GOT3 (cell line): ENCODE measurements at places on chromosomes 16 and 17.
A peak's percentile ranks its signal among the peaks of the same experiment; 100 is the strongest.

DNA sequence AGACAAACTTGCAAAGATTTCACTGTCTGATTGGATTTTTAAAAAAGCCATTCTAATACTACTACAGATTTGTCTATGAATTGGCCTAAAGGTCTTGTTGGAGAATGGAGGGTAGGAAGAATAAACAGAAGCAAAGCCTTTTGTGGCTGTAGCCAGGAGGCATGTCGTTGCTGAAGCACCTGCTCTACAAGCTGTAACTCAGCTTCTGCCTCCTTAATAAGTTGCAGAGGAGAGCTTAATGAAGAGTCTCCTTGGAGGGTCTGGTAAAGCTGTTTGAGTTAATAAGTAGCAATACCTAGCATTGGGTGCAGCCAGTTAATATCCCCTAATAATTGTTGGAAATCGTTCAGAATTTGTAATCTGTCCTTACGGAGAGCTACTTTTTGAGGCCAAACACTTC, 10.0 kb upstream of the ZNF689 start:
- DNase-seq: no peak

- DNase-seq: no peak
Observed at GRCh38 chr17:51590071-51590656, 329.8 kb downstream of the UTP18 start.

- no peak for DNase-seq
Observed at GRCh38 chr16:69423189-69423588, 1.2 kb upstream of the CYB5B start.

GRCh38 chr17:80012765-80013741, 22.6 kb downstream of the TBC1D16 start:
- no peak for DNase-seq

- DNase-seq: no peak
Observed at GRCh38 chr16:57530104-57530521, 6.3 kb downstream of the CCDC102A start.

- DNase-seq: no peak
Observed at GRCh38 chr16:53053967-53054669, 673 bp upstream of the CHD9 start.

- no peak for DNase-seq
Observed at GRCh38 chr17:3433741-3434140, at the start of gene OR1E2. Gene OR1E2 (minus strand): TSS chr17:3433841. CDS start chr17:3433841, 0 bp downstream.

DNA sequence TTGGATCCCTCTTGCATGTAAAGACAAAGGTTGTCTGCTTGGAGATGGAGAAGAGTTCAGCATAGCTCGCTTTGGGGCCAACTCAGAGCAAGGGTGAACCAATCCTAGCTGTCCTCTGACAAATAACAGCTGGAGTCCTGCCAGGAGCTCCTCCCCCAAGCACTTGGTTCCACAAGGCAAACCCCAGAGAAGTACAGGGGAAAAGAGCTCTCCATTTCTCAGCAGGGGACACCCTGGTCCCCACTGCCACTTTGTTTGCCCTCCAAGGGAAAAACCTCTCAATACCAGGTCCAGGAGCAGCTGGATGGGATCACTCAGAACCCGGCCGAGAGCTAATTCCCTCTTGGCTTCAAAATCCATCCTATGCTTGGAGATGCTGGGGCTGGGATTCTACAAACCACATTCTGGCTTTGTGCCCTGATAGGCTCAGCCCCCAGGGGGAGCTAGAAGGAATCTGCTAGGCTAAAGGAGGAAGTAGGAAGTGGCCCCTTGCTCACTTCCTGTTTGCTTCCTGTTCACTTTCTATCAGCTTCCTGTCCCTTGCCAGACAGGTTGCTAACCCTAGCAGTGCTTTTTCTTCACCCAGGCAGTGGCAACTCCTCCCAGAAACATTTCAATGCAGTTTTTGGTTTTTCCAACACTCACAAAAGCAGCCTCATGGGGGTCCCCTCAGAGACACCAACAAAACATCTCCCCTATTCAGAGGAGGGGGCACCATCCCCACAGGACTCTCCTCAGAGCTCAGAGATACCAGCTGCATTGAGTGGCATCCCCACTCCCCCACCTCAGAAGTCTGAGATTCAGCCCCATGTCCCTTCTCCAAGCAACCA, 30.7 kb downstream of the CDRT4 start:
- DNase-seq: no peak

GRCh38 chr17:57875290-57876022, 25.6 kb upstream of the MRPS23 start:
- DNase-seq: peak; percentile 76

- DNase-seq: no peak
Observed at GRCh38 chr16:35011-35677, 18.3 kb downstream of the POLR3K start.

GRCh38 chr16:81324808-81325207, 10.0 kb downstream of the GAN start:
- DNase-seq: no peak

DNA sequence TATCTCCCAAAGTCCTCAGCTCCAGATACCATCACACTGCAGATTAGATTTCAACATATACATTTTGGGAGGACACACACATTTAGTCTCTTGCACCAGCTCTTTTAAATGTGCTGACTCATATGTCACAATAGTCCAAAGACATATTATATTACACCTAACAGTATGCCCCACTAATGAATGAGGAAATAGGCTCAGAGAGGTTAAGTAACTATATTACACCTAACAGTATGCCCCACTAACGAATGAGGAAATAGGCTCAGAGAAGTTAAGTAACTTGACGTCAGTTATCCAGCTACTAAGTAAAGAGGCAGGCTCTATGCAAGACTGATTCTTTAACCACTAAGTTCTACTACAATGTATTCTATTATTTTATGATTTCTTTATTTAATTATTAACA, 9.7 kb downstream of the IRX6 start:
- no peak for DNase-seq

DNA sequence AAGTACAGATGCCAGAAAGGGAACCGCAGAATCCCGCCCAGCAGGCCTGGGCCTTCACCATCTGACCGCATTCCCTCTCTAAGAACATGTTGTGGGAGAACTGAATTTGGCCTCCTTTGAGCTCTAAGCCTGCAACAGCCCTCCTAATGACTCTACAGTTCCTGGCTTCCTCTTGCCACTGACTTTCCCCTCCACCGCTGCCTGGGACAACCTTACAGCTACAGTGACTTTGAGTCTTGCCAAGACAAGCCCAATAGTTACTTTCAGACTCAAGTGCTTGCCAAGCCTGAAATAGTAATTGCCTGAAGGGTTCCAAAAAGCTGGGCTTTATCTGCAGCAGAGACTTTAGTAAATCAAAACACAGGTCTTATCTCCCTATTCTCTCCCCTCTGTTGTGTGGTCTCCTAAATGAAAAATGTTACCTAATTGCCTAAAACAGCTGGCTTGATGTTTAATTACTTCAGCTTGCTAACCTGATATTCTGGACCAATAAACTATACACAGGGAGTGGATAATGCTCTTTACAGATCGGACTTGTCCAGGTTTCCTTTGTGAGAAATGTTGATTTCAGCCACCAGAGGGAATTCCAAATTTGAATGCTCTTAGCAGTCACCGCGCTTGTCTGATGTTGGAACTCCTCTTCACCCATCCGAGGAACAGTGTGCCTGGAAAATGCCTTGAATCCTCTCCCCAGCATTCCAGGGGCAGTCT, 85.1 kb upstream of the TBX2 start:
- no peak for DNase-seq

DNA sequence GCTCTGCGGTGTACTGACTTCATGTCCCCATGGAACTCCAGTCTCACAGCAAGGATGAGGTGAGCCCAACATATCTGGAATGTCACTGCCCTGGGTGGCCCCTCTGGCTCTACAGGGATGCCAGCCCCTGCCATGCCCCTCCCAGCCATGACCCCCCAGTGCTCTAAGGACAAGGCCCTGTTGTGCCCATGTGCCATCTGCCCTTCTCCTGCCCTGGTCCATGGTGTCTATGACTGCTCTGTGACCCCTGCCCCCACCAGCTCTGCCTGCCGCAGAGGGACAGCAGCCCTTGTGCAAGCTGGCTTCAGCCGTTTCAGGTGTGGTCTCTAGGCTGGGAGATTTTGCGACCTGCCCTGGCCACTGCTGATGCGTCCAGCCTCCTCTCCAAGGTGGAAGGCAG, 40.3 kb downstream of the TK2 start:
- DNase-seq: no peak

DNA sequence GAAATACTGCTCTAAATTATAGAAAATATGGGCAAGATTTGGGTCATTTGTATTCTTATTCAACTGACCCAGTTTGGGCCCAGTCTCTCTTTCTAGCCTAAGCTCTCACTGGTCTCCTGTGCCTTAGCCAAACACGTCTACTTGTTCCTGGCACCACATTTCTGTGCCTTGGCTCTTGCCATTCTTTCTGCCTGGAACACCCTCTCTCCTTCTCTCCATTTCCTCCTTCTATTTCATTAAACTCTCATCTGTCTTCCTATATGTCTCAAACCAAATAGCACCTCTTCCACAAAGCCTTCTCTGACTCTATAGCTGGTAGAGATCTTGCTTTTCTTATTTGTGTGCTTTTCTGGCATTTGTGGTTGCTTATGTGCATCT, 37.7 kb upstream of the NUFIP2 start:
- DNase-seq: no peak

- no peak for DNase-seq
Observed at GRCh38 chr17:64388961-64389565, 1.6 kb downstream of the PECAM1 start.

- DNase-seq: no peak
Observed at GRCh38 chr16:11104168-11105037, 151.6 kb downstream of the SOCS1 start.

DNA sequence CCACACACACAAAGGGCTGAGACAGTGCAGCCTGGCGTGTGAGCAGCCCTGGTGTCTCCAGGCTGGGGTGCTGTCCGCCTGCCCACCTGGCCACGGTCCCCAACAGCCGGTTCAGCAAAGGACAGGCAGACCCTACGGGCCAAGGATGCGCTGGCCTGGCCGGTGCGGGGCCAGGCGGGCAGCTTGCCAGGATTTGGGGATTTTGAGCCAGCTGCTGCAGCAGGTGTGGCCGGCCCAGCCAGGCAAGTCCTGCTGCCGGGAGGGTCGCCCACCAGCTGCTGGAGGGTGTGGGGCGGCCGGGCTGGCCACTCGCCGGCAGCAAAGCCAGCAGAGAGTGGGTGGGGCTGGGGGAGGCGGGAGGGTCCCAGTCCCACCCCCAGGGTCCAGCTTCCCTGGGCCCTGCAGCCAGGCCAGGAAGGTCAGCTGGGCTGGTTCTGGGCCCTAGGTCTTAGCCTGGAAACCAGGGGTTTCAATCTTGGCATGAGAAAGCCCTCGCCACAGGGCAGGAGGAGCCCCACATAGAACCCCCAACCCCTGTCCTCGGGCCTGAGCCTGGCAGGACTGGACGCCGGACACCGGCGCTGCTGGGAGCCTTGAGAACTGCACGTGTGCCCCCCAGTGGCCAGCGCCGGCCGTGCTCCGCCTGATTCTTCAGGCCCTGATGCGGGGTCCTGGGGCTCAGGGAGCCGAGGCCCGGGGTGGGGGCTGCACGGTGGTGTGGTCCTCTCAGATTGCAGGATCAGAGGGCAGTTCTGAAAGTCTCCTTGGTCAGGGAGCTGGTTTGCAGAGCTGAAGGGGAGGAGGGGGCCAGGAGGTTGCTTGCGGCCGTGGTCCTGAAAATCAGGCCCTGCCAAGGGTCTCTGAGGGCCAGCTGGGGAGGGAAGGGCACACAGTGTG, 17.6 kb upstream of the SSTR5 start:
- DNase-seq: no peak

DNA sequence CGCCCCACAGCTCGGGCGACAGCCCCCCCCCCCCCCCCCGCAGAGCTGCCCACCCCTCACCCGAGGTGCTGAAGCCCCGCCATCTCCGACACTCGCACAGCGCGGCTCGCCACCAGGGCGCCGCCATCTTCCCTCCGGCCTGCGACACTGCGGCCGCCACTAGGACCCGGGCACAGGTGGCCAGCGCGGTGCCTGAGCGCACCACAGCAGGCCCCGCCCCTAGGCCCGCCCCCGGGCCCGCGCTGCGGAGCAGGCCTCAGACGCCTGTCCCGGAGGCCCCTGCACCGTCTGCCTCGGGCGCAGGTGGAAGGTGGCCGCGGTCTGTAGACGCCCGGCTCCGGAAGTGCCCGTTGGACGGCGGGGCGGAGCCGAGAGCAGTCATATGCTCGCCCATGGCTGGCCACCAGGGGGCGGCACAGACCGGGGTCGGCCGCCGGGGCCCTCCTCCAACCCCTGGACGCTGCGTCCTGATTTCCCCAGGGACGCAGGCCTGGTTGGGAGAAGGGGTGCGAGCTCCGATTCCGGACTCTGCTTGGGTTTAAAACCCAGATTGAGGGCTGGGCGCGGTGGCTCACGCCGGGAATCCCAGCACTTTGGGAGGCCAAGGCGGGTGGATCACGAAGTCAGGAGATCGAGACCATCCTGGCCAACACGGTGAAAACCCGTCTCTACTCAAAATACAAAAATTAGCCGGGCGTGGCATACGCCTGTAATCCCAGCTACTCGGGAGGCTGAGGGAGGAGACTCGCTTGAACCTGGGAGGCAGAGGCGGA, at the start of gene MRPL38:
TSS of gene MRPL38 (minus strand) at position 136 of the 773 bp plus-strand sequence. CDS start at position 127, 9 bp downstream.
- DNase-seq: peak; percentile 82

GRCh38 chr17:45137561-45138305, 2.2 kb downstream of the ACBD4 start:
- no peak for DNase-seq

GRCh38 chr17:58617563-58617962, 74.3 kb downstream of the TEX14 start:
- no peak for DNase-seq

GRCh38 chr17:76267051-76267576, 2.0 kb downstream of the UBALD2 start:
- DNase-seq: no peak

DNA sequence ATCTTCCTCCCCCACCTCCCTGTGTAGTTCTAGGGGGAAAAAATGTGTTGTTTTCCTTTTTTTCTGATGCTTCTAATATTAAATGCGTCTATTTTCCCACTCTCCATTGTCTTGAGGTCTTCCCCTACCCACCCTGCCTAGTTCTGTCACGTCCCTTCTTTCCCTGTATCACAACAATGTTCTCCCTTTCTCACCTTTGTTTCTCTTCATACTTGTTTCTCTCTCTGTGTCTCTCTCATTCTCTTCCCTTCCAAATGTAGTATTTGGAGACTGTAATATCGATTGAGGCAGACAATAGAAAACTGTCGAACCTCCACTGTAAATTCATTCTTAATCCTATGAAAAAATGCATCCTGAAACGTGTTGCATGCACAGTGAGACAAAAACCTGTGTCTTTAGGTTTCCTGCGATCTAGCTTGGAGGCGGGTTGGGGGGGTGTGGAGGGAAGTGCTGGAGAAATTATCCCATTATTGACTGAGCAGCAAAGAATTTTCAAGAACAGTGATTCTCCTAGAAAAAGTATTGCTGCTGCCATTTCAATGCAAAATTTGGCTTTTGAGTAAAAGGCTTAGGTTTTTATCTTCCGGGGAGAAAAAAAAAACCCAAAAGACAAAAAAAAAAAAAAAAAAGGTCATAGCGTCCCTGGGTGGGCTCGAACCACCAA, 1.3 kb upstream of the PSMB3 start:
- no peak for DNase-seq

GRCh38 chr17:78798695-78799559, 16.9 kb upstream of the CYTH1 start:
- DNase-seq: no peak
